ENCODE measurements at places on chromosomes 5 and 9. TPM values are rescaled to one million over a fixed set of nuclear protein-coding genes. Genes with fewer than 3 reads are reported as not detected.

Gene FGF10
- 13.1 TPM for total RNA-seq

Gene TTLL11
- 14.2 TPM for total RNA-seq

Gene SPATA31E1
- not detected for total RNA-seq

- no peak for DNase-seq
These were observed 92.4 kb upstream of the NR3C1 start for GRCh38 chr5:143495821-143496275.

GRCh38 chr5:154223320-154223719 lies 32.8 kb downstream of the GALNT10 start:
- no peak for DNase-seq

DNA sequence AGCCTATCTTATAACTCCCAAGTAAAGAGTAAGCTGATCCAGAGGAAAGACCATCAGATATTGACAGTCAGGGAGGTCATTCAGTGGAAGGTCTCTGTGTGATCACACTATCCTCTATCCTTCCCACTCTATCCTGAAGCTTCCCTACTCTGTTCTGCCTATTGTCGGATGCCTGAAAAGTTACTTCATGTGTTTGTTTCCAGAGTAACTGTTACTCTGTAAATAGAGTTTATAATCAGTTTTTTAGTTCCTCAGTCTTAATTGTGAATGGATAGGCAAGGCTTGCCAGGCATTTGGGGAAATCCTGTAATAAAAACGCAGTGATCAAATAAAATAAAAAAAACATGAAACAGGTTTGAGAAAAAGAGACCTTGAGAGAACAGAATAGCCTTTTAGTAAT lies 79.8 kb downstream of the XRCC4 start:
- DNase-seq: no peak

All from sciatic nerve (tissue), 2 donors.